Stimulated activated naive CD4-positive, alpha-beta T cell treated with Interleukin-2 at 50 U/mL for 16 hours (primary cell): ENCODE measurements at places on chromosomes 12 and 14.

DNA sequence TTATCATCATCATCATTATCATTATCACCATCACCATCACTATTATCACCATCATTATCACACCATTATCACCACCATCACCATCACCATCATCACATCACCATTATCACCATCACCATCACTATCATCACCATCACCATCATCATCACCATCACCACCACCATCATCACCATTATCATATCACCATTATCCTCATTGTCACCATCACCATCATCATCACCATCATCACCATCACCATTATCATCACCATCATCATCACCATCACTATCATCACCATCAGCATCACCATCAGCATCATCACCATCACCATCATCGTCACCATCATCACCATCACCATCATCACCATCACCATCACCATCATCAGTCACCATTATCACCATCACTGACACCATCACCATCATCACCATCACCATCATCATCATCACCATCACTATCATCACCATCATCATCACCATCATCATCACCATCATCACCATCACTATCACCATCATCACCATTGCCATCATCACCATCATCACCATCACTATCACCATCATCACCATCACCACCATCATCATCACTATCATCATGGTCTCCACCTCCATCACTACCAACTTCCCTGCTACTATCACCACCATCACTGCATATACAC is 20.2 kb upstream of the GALNT9 start:
- DNase-seq: no peak

DNA sequence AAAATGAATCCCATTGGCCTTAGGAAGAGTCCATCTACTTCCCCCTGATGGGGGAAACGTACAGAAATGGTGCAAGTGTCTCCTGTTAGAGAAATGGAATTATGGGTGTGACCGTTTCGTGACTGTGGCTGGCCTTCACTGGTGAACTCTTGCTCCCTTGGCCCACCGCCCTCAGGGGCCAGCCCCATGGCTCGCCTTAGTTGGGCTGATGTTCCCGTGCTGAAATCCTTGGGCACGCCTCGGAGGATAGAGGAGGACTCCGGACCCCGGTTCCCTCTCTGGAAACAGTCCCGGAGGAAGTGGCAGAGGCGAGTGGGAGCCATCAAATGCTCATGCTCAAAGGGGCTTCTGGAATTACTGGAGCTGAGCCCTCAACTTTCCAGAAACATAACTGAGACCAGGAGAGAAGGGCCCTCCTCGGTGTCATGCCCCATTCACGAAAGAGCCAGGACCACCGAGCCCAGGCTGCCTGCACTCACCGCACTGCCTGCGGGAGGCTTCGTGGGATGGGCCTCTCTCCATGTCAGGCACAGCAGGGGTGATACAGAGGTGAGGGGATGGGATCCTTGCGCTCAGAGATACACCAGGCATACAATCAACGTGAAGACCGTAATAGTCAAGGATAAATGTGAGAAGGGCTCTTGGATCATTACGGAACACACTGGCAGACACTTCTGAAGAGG is 10.1 kb upstream of the CACNA2D4 start:
- no peak for DNase-seq

DNA sequence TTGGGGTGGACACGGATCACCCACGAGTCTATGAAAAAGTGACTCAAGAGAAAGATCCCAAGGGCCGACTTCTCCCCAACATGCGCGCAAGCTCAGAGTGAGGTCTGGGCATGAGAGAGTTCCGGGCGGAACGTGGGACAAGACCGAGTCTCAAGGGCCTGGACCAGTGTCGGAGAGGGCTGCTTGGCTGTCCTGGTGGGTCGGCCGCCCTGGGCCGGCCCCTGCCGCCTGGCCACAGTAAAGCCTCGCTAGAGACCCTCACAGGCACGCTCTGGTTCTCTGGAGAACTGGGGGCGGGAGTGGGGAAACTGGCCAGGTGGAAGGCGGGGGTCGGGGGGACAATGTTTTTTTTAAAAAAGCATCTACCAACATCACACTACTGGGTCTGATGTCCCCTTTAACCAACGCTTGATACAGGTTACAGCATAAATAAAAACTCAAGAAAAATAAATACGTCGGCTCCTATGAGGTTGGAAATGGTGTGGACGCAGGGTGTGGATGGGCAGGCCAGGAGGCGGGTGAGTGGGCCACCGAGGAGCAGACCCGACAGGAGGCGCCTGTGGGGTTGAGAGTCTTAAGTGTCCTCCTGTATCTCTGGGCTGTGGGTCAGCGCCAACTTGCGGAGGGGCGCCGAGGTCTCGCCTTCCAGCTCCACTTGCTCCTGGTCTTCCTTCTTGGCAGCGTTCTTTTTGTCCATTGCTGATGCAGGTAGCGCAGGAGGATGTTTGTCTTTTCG is 74.7 kb downstream of the KLHL28 start:
- DNase-seq: no peak

- no peak for DNase-seq
These were observed 886.5 kb upstream of the FLRT2 start for GRCh38 chr14:84643446-84643845.

GRCh38 chr12:105363890-105364289 is 33.4 kb downstream of the C12orf75 start:
- DNase-seq: no peak

GRCh38 chr12:561908-562593 is 101.2 kb downstream of the NINJ2 start:
- no peak for DNase-seq

DNA sequence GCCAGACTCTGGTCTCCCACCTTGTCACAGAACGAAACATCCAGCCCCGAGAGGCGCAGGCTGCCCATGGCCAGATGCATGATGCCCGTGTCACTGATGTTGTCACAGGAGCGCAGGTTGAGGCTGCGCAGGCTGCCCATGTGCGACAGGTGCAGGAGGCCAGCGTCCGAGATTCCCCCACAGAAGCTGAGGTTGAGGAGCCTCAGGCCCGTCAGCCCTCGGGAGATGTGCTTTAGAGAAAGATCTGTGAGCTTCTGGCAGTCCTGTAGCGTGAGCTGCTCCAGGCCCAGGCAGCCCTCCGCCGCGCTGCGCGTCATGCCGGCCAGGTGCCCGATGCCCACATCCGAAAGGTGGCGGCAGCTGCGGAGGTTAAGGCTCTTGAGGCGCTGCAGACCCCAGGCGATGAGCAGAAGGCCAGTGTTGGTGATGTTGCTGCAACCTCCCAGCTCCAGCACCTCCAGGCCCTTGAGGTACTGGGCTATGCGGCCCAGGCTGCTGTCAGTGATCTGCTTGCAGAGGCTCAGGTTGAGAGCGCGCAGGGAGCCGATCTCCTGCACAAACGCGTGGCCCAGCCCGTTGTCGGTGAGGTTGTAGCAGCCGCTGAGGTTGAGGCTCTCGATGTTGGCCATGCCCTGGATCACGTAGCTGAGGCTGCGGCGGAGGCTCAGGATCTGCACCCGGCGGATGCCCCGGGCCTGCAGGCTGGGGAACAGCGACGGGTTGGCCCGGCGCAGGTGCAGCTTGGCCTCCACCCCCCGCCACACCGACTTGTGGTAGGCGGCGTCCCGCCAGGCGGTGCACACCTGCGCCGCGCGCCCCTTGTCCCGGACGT is 991 bp downstream of the FBXL14 start:
- DNase-seq: peak; percentile 38

DNA sequence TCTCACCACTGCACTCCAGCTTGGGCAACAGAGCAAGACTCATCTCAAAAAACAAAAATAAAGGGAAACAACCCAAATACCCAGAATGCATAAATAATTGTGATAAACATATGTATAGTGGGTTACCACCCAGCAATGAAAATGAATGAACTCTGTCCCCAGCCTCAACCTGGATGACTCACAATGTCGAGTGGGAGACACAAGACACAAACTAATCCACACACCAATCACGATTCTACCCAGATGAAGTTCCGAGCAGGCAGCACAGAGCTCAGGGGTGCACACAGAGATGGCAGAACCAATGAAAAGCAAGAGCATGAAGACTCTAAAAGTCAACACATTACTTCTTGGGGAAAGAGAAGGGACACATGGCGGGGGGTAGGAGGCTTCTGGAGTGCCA is 27.1 kb downstream of the ABCB9 start:
- no peak for DNase-seq

- DNase-seq: no peak
These were observed 25.8 kb upstream of the TRHDE start for GRCh38 chr12:72246370-72246769.

DNA sequence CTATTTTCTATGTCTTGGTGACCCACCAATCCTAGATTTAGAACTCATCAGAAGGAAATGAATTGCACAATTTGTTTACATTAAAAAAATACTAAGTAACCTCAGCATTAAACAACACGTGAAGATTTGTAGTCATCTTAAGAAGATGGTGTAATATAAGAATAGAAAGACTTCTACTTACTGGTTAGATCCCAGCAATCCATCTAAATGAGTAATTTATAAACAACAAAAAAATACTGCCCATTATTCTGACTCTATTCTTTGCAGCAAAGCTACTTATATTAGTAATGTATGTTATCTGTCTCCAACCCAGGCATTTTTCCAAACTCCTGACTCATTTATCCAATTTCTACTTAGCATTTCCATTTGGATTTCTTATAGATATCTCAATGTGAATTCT is 67.8 kb downstream of the CD163L1 start:
- no peak for DNase-seq

GRCh38 chr12:63876980-63877379 is 32.5 kb downstream of the SRGAP1 start:
- DNase-seq: no peak

GRCh38 chr14:104370256-104370870 is 209.2 kb upstream of the C14orf180 start:
- no peak for DNase-seq

DNA sequence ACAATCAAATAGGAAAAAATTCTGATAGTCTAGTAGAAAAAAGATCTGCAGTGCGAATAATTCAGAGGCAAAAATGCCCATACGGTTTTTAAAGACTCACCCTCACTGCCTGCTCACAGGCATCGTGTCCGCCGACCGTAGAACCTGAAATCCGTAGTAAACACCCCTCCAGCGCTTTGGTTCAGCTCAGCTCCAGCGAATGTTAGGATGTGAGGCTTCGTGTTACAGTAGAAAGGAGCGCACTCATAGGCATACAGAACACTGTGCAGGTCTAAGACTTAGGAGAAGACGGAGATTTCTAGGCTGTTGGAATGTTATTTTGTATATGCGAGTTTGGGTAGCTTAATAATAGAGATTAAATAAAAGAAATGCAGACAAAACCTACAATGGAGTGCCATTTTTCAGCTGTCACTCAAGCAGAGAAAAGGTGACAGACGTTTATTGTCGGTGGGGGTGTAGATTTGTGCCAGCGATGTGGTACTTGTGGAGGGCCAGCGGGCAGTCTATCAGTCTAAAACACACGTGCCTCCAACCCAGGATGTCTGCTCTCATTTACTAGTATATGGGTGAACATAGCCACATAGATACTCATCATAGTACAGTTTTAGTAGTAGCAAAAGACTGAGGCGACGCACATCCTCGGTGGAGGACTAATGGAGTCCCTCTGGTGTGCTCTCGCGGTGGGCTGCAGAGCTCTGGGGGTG is 25.7 kb downstream of the SFSWAP start:
- DNase-seq: no peak
